ENCODE measurements at places on chromosomes 2 and 18.
A peak's percentile ranks its signal among the peaks of the same experiment; 100 is the strongest.

GRCh38 chr18:25316381-25317018 lies 35.5 kb downstream of the ZNF521 start:
- DNase-seq = no peak

DNA sequence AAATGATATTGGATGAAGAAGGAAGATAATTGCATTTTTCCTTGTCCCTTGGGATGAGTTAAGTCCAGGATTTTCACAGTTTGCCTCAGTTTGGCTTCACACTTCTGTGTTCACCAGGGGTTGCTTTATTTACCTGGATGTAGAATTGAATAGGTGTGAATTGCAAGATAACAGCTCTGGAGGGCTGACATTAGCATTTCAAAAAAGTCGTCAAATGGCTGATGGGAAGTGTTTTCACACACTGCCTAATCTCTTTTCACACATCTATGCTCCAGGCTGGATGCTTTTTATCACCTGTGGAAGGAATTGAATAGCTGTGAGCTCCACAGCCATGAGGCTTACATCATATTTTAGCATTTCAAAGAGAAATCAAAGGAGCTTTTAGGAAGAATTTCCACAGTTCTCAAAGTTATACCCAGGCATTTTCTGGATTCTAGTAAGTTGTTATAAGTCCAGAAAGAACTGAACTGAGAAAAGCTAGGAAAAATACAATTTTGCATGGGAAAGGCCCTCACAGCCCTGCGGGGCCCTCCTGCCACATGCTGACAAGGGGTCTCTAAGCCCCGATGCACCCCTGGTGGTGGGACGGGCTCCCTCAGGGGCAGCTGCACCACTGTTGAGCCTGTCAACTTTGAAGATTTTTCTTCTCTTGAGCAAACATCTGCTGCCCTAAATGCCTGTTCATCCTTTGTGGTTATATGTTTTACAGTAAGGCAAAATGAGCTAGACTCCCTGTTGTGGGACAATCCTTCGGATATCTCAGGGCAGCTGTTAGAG lies 43.9 kb downstream of the TEX51 start:
- DNase-seq = no peak

- DNase-seq = no peak
These were observed 10.5 kb upstream of the DPP4 start for GRCh38 chr2:162084536-162084935.

DNA sequence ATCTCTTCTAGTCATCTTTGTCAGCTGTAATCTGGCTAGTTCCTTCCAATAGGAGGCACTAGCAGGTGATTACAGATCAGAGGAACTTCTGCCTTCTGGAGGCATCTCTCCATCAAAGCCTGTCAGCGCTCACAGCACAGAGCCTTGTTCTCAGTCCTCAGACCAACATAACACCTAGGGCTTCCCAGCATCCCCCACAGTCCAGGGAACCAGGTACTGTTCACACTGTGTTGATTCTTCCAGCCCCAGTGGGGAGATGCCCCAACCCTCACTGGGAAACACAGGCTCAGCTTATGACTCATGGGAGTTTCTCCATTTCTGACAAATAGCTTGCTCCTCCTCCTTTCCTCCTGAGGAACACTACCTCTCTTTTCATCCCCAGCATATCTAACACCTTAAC lies 601.7 kb downstream of the CBLN2 start:
- no peak for DNase-seq

DNA sequence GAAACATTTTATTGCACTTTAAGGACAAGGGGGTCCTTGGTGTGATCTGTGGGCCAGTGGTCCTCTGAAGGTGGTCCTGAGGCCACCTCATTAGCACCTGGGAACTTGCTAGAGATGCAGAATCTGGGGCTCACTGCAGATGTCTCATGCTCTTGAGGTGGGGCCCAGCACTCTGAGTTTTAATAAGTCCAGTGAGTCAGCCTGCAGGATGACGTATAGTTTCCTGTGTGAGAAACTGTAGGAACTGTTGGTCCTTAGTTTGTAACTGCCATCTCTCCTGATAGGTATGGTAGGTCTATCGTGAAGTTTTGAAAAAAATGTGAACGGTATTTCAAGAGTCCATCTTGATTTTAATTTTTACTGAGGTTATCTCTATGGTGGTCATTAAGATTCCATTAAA lies 2.8 kb downstream of the TRPM8 start:
- DNase-seq = peak; percentile 68

DNA sequence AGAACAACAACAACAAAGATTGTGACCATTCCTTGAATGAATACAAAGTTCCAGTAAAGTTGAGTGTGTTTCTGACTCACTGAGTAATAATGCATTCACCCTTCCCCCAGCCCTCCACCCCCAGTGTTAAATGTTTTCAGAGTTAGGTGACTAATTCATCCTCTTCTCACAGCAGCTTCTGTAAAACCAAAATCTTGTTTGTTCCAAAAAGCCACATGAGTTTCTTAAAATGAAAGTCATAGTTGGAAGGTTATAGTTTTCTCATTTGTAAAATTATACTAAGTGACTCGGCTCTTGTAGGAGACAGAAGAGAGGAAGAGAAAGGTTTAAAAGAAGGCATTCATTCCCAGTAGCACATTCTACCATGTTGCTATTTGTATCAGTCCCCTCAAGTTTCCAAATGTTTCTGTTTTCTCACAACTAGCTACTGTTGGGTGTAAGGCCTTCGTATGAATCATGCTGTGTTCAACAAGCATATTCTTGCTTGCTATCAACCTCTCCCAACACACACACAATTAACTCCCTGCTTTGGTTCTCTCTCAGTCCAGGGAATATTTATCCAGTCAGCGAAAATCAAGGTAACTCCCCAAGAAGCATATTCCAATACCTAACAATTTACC lies 75.3 kb downstream of the MBD2 start:
- DNase-seq = peak; percentile 92

DNA sequence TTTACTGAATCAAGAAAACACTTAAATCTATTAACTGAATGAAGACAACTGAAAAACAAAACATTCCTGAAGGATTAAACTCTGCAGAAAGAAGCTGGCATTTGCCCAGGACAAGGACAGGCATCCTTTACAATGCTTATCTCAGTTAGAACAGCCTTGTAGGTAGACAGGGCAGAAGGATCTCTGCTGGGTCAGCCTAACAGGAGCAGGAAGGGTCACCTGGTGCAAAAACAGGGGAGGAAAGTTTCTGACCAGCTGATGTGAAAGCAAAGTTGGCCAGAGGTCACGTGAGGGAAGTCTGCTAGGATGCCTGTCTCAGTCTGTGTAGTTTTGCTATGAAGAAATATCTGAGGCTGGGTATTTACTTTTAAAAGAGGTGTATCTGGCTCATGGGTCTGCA lies 348.6 kb downstream of the ANAPC1 start:
- DNase-seq = peak; percentile 55

- no peak for DNase-seq
These were observed 294.5 kb downstream of the CNTNAP5 start for GRCh38 chr2:124319577-124319976.

DNA sequence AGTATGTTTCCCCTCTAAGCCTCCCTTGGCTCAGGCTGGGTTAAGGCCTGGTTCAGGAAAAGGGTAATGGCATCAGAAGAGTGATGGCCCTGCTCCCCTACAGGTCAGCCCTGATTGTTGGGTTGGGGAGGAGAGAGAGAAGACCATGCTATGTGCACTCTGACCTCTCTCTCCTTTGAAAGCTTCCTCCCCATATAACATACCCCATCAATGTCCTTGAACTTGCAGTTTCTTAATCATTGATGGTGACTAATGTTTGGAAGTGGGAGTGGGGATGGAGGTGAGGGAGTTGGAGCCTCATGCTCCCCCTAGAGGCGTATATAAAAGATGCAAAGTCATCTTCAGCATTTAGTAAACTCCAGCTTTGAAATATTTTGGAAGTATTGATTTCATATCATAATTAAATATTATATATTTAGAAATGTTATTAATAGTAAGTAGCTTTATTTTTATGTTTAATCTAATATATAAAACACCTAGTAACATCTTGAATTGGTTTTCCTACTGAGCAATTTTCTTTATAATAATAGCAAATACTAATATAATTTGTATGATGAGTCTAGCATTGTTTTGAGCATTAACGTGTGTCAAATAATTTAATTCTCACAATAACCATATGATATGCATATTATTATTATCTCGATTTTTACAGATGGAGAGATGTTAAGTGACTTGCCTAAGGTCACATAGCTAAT lies 8.8 kb downstream of the PLCL1 start:
- DNase-seq = peak; percentile 67

DNA sequence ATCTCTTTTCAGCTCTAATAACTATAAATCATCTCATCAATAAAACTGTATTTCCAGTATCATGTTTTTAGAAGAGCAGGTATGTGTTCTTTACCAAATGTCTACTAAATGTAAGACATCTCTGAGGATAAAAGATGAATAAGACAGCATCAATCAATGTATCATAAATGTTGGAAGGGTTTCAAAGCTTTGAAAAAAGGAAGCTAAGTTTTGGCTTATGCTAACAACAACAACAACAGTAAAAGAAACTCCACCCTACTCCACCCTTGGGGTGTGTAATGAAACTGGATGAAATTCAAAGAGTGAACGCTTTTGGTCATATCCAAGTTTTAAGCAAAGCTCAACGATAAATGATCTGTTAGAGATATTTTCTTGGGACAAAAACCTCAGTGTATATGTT lies 17.1 kb downstream of the PRKD3 start:
- DNase-seq = no peak

- no peak for DNase-seq
These were observed 1.1 kb upstream of the EPC2 start for GRCh38 chr2:148643421-148643820.

DNA sequence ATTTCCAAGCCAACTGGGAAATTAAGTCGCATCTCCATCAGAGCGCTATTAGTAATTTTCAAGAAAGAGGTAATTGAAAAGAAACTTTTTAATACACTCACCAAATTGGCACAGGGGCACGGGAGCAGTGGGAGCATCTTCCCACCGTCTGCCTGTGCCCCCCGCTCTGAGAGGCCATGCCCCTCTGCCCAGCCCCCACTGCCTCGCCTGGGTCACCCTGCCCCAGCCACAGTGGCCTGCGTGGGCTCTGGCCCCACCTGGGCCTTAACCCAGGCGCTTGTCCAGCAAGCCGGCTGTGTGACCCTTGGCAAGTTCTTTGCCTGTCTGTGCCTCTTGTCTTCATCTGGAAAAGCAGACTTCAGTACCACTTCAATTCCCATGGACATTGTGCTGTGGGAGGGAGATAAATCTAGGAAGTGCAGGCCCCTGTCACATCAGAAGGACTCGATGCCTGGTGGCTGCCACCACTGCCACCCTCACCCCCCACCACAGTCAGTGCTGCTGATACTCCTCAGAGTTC lies 31.9 kb downstream of the GLI2 start:
- no peak for DNase-seq

- no peak for DNase-seq
These were observed 136.2 kb downstream of the WDR7 start for GRCh38 chr18:56787390-56787789.

DNA sequence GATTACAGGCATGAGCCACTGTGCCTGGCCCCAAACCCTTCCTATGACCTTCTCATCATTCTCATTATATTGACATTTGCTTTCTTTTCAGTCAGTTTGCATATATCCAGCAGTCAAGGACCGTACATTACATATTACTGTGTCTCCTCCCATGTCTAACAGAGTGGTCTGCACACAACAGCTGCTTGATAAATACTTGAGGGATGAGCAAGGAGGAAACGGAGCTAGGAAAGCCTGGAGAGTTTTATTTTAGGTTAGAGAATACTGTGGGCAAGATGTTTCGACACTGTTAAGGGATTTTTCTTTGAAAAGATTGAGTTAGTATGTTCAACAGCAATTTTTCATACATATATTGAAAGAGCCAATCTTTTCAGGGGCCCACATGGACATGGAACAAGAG lies 76.2 kb upstream of the CHRNA1 start:
- peak; percentile 90 for DNase-seq

- DNase-seq = no peak
These were observed 638 bp downstream of the CEP192 start for GRCh38 chr18:12991821-12992179.

DNA sequence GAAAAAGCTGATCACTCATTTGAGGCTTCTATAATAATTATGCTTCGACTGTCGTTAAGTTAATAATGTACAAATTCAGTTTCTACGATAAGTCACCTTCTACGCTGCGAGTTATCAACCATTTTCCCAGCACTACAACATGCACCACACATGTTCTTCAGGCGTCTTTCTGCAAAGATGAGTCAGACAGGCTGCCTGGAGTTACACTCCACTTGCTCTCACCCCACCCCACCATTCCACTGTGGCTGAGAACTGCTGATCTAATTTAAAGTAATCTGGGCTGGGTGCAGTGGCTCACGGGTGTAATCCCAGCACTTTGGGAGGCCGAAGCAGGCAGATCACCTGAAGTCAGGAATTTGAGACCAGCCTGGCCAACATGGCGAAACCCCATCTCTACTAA lies 218.6 kb downstream of the DYM start:
- peak; percentile 51 for DNase-seq

DNA sequence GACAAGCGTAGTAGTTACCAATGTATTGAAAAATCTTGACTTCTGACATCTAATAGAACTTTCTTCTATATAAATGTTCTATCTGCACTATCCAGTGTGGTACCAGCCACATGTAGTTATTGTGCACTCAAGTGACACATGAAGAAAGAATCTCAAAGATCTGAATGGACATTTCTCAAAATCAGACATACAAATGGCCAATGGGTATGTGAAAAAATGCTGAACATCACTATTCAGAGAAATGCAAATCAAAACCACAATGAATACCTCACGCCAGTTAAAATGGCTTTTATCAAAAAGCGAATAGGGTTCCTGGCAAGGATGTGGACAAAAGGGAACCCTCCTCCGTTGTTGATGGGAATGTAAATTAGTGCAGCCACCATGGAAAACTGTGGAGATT lies 37.5 kb upstream of the SMCHD1 start:
- no peak for DNase-seq

GRCh38 chr2:237563816-237564215 lies 2.6 kb upstream of the PRLH start:
- DNase-seq = no peak

DNA sequence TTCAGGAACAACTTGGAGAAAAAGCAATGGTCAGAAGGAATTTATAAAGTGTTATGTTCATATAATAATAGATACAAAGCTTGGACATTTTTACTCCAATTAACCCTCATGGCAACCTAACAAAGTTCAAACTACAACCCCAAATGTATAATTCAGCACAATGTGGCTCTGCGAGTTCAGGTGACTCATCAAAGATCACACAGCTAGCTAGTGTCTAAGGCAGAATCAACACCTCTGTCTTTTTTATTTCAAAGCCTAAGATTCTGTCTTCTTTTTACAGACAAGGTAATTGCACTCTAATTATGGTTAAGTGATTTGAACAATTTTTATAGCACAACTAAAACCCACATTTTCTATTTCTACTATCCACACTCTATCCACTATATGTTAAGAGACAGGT lies 90.5 kb downstream of the CHST9 start:
- DNase-seq = no peak

- no peak for DNase-seq
These were observed 206.1 kb upstream of the REV1 start for GRCh38 chr2:99695944-99696253.

- DNase-seq = no peak
These were observed 78.4 kb upstream of the MC2R start for GRCh38 chr18:13993730-13994129.

GRCh38 chr2:62254424-62255266 lies 58.7 kb downstream of the B3GNT2 start:
- DNase-seq = no peak

Data from HCEC 1CT (cell line).